Immature natural killer cell (primary cell): ENCODE measurements at places on chromosomes 7 and 10.
A peak's percentile ranks its signal among the peaks of the same experiment; 100 is the strongest.

DNA sequence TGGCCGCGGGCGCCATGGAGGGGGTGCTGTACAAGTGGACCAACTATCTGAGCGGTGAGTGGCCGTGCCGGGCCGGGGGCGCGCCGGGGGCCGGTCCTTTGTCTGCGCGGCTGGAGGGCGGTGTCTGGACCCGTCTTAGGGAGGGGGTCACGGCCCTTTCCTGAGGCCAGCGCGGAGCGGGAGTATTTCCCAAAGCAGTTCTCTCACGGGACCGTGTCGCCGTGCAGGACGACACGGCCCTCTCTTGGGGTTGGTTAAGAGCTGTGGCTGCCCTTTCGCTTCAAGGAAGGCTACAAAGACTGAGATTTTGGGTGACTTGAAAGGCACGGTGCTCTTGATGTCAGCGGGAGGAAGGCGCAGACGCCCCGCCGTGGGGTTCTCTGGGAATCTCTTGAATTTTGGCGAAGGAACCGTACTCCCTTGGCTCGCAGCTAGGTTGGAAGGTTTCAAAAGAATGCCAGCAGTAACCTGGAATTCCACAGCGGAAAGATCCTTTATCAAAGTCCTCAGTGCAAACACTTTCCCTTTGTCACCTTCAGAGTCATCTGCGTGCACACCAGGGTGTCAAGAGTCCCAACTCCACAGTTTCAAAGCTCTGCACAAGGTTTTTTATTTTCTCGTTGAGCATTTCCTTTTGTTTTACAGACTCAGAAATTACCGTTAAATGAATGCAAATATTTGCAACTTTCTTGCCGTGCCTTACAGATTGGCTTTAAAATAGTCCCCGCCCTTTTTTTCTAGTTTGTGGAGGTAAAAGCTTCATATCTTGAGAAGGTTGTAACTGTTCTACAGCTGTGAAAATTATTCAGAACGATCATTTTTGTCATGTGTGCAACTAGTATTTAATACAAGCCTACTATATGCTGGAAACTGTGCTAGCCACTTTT is 780 bp downstream of the PLEKHA8 start:
- DNase-seq, result peak; percentile 26

DNA sequence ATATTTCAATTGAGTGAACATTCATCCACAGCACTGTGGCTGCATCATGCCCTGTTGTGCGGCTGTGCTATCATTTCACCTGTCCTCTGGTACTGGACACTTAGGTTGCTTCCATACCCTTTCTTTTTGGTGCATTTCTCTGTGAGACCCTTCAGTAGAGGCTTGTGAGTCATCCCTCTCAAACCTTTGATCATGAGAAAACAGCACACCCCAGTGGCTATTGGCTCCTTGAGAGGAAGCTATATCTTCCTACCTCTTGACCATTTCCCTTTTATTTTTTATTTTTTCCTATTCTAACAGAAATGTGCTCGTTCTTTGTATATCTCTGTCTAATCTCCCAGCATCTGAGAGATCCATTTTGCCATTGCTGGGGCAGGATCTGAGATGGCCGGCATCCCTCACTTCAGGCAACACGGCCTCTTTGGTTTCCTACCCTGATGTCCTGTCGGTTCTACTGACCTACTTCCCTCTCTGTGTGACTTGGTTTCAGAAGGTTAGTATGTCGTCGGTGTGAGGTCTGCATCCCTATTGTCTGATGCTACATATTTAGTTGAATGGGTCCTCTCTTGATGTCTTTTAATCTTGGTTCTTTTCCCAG is 23.8 kb upstream of the PIK3AP1 start:
- peak; percentile 39 for DNase-seq

GRCh38 chr7:122544463-122544862 is 154.5 kb downstream of the RNF133 start:
- DNase-seq, result no peak

- DNase-seq, result no peak
Measured at GRCh38 chr10:108902619-108903285, 1020.6 kb downstream of the XPNPEP1 start.

- no peak for DNase-seq
Measured at GRCh38 chr7:28397141-28397540, 15.2 kb upstream of the CREB5 start.

- DNase-seq, result no peak
Measured at GRCh38 chr10:77571490-77571889, 66.1 kb downstream of the KCNMA1 start.

DNA sequence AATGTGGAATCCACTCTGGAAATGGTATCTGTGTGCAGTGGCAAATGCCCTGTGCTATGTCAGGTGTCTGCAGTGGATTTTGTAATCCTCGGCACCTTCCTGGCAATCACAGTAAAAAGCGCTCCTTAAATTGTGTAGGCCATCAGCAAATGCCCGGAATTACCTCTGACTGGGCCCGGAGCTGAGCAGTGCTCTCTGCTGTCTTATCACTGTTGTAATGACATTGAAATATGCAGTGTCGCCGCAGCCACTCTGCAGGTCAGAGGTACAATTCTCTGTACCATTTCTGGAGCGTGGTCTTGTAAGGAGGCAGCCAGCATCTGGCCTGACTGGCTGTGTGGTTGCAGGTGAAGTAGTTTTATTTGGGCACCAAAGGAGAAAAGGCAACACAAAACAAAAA is 416.4 kb upstream of the MKI67 start:
- no peak for DNase-seq

DNA sequence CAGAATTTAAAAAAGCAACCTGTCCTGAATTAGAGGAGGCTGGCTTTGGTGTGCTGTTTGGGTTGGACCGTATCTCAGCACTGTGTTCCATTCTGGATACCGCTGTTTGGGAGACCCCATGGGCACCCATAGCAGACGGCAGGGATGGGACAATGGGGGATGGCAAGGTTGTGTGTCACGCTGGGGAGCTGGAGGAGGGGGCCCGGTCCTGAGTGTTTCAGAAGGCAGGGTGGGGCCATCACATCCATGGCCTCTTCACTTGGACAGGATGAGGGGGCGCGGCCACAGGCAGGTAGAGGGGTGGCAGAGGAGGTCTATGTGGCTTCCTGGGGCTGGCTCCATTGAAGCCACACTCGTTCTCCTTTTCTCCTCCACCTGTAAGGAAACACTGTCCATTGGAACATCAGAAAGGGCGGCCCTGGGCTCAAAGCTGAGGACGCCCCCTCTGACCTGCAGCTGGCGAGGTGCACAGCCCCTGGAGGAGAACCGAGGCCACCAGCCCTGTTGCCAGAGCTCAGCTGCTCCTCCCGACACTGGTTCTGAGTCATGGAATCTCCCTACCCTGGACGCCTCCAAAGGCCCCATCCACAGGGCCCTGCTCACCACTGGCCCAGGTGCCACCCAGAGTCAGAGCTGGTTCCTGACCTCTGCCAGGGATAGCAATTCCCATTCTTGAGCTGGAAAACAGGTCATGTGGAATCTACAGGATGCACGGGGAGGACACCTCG is 587.3 kb downstream of the DNAJB6 start:
- no peak for DNase-seq

GRCh38 chr7:74012842-74013249 is 15.1 kb upstream of the ELN start:
- no peak for DNase-seq

DNA sequence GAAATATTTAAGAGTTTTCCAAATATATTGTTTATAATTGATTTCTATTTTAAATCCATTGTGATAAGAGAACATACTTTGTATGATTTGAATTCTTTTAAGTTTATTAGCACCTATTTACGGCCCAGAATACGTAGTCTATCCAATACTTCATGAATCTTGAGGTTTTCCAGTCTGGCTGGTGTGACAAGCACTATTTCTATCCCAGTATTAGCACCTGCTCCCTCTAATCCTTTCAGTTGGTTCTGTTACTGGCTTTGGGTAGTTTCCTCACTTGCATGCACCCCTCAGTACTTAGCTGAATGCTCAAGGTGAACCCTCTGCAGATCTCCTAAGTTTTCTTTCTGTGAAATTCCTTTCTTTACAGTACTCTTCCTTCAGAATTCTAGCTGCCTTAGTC is 166.8 kb downstream of the C1GALT1 start:
- no peak for DNase-seq

GRCh38 chr7:38679419-38679818 is 48.2 kb upstream of the AMPH start:
- DNase-seq, result no peak

- no peak for DNase-seq
Measured at GRCh38 chr7:47982610-47983009, 3.2 kb upstream of the HUS1 start.

DNA sequence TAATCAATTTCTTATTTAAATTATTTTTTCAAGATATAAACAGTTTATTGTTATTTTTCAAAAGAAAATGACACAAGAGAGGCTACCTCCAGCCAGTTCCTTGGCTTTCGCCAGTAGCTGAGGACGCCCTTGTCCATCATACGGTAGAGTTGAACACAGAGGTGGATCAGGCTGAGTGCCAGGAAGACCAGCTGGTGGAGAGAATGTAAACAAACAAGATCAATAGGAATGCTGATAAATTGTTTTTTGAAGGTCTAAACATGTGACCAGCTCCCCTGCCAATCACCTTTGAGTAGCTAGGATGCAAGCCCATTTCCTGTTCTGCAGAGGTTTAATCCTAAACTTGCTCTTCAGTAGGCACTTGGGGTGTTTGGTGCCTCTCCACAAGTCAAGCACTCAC is 138.9 kb downstream of the PKD1L1 start:
- no peak for DNase-seq

- DNase-seq, result no peak
Measured at GRCh38 chr7:121385056-121385799, 10.9 kb downstream of the FAM3C start.

DNA sequence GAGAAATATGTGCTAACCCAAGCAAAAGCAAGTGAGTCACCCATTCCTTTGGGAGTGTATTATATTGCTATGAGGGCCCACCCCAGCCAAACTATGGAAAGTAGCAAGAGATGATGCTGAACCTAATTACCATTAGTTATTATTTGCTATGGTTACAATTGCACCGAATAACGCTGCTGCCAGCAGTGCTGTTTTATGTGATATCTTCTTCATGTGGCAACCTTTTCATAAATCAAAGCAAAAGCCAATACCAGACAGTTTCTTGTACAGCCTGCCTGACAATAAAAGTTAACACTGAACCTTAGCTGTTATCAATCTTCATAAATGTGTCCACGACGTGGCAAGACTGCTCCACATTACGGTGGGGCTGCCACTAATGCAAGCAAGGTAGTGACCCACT is 241.7 kb upstream of the PLXNA4 start:
- DNase-seq, result no peak

GRCh38 chr7:27575613-27576012 is 87.1 kb downstream of the HIBADH start:
- DNase-seq, result no peak

DNA sequence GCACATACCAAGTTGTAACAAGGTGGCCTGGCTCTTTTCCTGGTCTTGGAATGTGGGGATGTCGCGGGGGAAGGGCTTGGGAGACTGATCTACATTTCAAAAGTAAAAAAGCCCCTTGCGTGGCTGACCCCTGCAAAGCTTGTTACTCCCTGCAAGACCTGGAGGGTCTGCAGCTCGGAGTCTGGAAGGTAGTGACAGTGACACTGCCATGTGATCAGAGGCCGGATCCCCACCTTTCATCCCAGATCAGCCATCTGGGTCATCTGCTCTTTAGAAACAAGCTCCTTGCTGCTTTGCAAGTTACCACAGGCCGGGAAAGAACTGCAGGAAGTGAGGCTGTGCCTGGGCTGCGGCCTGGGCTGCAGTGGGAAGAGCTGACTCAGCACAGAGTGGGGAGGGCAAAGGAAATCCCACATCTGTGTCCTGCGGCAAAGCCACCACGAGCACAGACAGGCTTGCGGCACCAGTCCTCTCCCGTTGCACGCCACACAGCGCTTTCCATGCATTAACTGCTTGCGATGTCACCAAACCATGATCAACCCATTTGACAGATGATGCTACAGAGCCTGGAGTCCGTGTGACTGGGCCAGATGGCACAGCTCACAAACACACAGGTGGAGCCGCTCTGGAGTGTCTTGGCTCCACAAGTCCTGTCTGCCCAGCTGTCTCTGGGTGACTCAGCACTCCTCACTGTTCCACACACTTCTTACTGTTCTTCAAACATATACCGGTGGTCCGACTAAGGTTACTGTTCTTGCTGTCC is 97.7 kb downstream of the SH3PXD2A start:
- DNase-seq, result peak; percentile 14

GRCh38 chr10:52951824-52952223 is 179.2 kb upstream of the MBL2 start:
- DNase-seq, result no peak

GRCh38 chr7:47812429-47813136 is 135.7 kb downstream of the PKD1L1 start:
- DNase-seq, result no peak

- no peak for DNase-seq
Measured at GRCh38 chr10:77392236-77392721, 245.3 kb downstream of the KCNMA1 start.

- peak; percentile 94 for DNase-seq
Measured at GRCh38 chr10:78033637-78034470, at the start of gene RPS24. Gene RPS24, plus strand, starts transcription at chr10:78033863. Its CDS starts 39 bp downstream, at chr10:78033902.

GRCh38 chr10:44394696-44395381 is 9.9 kb upstream of the CXCL12 start:
- no peak for DNase-seq

DNA sequence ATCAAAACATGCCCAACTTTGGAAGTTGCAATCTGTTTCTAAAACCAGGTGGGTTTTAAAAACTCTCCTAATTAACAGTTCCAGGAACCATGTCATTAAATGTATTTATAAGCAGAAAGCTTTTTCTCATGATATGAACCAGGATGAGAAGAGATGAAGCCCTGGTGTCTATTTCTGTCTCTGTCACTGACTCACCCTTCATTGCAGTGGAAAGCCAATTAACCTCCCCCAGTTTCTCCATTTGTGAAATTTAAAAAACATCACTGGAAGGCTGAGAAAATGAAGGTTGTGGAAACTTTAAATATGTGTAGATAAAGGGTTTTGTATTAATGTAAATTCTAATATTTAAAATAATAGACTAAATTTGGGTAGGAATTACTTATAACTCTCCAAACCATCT is 1088.0 kb downstream of the SORCS1 start:
- DNase-seq, result no peak

GRCh38 chr7:75711076-75711475 is 27.7 kb downstream of the HIP1 start:
- no peak for DNase-seq

GRCh38 chr10:43118631-43119415 is 19.4 kb upstream of the CSGALNACT2 start:
- no peak for DNase-seq

DNA sequence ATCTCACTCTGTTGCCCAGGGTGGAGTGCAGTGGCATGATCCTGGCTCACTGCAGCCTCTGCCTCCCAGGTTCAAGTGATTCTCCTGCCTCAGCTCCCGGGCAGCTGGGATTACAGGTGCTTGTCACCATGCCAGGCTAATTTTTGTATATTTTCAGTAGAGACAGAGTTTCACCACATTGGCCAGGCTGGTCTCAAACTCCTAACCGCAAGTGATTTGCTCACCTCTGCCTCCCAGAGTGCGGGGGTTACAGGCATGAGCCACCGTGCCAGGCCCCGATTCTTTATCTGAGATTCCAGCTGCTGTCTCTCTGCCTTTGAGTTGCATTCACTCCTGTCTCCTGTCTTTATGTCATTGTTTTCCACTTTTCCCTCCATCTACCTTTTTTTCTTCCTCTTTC is 168.7 kb downstream of the TMEM178B start:
- no peak for DNase-seq
